ENCODE measurements at places on chromosomes 12 and 14.

DNA sequence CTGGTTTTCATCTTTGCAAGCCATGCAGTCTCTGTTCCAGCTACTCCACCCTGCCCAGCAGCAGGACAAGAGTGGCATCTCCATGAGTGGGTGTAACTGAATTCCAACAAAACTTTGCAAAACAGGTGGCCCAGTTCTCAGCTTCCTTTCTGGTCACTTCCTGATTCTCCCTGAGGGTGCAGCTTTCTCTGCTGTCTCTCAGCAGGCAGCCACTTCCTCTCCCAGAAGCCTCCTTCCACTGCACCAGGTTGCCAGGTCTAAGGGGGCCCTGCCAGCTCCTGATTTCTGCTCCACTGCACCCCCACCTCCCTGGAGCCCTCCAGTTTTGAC lies 341.0 kb upstream of the FKBP4 start:
- peak; percentile 50 for DNase-seq

DNA sequence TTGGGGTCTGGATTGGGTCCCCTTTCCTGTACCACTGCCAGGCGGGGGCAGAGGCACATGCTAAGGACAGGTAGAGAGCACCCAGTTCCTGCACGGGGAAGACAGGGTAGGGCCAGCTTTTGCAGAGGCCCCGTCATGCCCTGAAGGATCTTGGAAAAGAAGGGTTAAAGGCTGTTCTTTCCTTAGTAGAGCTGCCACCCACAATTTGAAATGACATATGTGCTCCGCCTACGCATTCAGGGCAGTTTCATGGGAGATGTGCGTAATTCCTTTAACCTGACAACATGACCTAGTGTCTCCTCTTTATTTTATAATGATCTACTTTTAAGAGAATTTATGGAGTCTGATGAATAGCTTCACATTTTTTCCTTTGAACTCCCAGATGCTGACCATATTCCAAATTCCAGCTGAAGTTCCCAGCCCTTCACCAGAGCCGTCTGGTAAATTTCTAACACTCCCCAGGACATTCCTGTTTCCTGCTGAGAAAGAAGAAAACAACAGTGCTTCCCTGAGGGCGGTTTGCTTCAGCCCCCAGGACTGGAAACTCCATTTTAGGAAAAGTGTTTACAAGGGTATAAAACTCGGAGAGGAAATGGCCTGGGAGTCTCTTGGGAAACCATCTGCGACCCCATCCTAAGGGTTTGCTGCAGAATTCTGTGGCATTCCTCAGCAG lies 58.9 kb upstream of the PLEKHG3 start:
- no peak for DNase-seq

- DNase-seq = no peak
Observed at GRCh38 chr14:94100847-94101246, 9.7 kb upstream of the IFI27 start.

DNA sequence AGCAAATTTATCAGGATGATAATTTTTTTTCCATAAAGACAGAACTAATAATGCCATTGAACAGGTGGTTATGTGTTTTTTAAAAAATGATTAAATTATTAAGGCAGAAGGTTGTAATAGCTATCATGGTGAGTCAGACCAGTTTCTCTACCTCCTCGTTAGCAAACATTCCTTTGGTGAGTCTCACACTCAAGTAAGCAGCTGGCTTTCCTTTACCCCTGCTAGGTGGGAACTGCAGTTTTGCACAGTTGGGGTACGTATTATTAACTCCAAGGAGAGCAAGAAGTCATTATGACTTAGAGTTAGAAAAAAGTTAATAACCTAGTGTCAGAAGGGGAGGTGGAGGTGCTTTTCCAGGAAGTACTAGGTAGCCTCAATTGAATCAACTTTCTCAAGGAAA lies 165.3 kb downstream of the SNAPC1 start:
- no peak for DNase-seq

DNA sequence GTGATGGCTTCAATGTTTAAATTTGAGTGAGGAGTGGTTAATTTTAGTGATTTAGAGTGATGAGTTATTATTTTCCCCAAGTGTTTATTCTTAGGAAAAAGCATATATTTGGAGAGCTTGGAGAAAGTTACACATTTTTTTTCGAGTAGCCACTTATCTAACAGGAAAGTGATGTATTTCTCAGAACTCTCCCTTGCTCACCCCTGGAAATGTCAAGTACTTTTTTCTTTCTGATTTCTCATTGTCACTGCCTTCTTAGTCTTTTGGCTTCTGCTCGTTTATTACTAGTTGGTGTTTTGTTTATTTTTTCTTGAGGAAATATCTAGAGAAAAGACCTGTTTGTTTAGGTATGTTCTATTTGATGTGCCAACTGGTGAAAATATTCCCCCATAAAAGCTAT lies 58.8 kb downstream of the AEBP2 start:
- no peak for DNase-seq

DNA sequence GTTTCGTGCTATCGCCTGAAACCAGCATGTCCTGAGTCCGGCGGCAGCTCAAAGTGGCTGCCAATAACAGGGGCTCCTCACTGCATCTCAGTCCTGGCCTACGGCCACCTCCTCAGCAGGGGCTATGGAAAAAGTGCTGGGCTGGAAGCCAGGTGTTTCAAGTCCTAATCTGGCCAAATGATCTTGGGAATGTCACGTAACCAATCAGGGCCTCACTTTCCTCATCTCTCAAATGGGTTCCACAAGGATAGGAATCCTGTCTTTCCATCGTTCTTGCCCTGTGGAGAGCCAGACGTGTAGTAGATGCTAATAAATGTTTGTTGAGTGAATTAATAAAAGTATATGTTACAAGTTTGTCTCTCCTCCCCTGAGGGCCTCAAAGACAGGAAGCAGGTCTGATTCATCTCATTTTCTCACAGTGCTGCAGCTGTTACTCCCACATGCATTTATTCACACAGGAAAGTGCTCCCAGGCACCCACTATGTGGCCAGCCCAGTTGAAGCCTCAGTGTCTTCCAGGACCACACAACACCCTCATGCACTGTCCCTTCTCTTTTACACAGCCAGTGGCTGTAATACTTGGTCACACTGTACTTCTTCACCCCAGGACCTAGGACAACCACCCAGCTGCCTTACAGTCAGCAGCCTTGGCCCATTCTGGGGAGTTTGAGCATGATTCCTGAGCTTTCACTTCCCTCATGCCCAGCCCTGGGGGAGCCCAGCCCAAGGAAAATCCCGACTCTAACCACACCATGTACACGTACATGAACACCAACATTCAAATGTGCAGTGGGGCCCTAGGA lies 5.0 kb downstream of the CMKLR1 start:
- DNase-seq = no peak
